Stimulated activated memory B cell treated with anti-CD40 and anti-IgM and Interleukin-4, amounts not matched to agents 10 μg/mL and 1 μg/mL and 100 μg/mL, for 72 hours (primary cell): ENCODE measurements at places on chromosomes 1 and 21.

- no peak for ATAC-seq
These were observed 19.9 kb downstream of the CASQ2 start for GRCh38 chr1:115748401-115749150.

DNA sequence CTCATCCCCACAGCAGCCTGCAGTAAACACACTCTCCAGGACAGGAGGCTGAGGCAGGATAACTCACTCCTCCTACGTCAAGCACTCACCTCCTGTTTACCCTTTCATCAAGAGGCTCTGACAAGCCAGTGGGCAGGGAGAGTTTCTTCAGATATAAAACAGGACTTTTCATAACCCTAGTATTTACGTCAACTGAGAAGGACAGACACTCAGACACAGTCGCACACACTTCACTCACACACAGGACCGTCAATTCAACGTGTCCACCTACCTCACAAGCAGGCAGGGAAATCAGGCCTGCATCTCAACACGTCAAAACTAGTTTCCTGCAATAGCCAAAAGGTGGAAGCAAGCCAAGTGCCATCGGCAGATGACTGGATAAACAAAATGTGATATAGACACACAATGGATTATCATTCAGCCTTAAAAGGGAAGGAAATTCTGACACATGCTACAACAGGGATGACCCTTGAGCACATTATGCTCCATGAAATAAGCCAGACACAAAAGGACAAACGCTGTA, 48.6 kb downstream of the ITPKB start:
- ATAC-seq = no peak

- peak; percentile 88 for ATAC-seq
These were observed 12.0 kb upstream of the VWA5B1 start for GRCh38 chr1:20278692-20279130.

GRCh38 chr1:210252621-210253051, 20.0 kb downstream of the SERTAD4 start:
- no peak for ATAC-seq

- peak; percentile 86 for ATAC-seq
These were observed 17.5 kb downstream of the NEK7 start for GRCh38 chr1:198174297-198174696.
